HL-60 (cell line): ENCODE measurements at places on chromosomes 5 and 9.

DNA sequence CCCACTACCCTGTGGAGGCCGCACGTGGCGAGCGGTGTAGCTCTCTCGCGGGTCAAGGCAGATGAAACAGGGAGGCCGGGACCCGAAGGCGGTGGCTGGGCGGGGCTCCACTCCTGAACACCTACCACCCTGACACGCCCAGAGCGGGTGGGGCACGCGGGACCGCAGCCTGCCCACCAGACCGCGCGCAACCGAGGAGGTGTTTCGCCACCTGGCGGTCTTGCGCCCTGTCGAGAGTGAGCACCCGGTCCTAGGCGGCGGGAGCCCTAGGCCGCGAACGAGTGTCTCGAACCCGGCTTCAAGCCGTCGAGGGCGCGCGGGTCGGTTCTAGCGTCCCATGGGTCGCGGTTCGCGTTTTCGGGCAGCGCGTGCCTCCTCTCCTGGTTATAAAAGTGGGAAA is 2.2 kb upstream of the EXOSC3 start:
- no peak for DNase-seq

DNA sequence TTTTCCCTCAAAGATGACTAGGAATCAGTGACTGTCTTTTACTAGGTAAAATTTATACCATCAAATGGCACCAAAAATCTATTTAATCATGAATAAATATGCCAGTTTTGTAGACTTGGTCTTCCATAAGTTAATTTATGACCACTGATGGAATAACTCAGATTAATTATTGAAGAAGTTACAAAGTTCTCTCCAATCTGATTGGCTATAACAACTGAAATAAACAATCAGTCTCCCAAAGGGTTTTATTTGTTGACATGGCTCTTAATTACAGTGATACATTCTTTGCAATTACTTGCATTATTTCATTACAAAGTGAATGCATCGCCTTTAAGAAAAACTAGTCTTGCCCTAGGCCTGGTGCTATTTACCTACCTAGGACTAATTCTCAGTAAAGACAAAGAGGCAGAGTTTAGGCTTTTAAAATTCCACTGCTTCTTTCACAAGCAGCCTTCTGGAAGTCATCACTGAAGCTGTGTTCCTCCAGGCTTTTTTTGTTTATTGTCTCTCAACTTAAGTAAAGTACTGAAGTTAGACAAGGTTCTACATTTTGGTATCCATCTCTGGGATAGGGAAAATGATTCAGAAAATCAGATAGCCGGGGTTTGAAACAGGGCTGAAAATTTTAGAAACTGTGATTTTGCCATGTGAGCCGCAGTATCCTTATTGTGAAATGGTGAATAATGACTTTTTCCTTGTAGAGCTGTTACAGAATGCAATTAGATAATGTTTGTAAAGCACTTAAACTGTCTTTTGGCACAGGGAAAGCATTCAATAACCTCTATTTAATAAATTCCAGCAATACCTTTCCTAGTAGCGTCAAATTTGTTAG is 2.5 kb downstream of the STOM start:
- no peak for DNase-seq

DNA sequence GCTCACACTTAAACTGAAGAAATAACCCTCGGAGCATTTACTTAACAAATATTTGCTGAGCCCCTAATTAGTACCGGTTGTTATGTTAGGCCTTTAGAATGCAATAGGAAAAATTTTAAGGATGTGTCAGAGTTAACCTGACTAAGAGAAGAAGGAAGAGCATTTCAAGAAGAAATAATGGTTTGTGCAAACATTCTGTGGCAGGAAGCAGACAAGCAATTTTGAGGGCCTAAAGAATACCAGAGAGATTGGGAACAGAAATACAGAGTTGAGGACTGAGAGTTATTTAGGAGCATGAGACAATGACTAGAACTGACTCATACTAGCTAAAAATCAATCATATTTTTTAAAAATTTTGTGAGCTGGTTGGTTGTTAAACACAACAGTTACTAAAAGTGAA is 218.8 kb downstream of the PRR16 start:
- DNase-seq: no peak

DNA sequence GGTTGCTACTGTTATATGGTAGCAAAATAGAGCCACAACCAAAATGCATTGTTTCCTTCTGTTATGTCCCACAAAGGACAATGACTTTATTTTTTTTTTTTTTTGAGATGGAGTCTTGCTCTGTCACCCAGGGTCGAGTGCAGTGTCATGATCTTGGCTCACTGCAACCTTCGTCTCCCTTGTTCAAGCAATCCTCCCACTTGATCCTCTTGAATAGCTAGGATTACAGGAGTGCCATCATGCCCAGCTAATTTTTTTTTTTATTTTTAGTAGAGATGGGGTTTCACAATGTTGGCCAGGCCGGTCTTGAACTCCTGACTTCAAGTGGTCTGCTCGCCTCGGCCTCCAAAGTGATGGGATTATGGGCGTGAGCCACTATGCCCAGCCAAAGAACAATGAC is 527.7 kb upstream of the SGCD start:
- no peak for DNase-seq

DNA sequence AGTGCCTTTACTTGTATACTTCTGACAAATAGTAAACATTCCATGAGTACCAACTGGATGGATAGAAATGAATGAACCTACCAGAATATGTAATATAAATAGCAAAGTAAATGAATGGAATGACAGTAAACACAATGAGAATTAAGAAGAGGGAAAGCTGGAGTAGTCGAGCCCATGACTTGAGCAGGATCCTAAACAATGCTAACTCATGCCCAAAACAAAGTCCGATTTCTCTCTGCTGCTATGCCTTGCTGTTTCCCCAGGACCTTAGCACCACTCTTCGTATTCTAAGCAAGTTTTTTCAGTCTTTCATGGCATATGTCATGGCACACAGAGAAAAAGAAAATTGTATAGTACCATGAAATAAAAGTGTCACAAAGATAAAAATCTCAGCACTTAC is 1.8 kb downstream of the XPA start:
- no peak for DNase-seq

- no peak for DNase-seq
Measured at GRCh38 chr9:95095641-95096355, 221.7 kb downstream of the FANCC start.

- DNase-seq: no peak
Measured at GRCh38 chr9:127730799-127731410, 4.2 kb downstream of the TOR2A start.

DNA sequence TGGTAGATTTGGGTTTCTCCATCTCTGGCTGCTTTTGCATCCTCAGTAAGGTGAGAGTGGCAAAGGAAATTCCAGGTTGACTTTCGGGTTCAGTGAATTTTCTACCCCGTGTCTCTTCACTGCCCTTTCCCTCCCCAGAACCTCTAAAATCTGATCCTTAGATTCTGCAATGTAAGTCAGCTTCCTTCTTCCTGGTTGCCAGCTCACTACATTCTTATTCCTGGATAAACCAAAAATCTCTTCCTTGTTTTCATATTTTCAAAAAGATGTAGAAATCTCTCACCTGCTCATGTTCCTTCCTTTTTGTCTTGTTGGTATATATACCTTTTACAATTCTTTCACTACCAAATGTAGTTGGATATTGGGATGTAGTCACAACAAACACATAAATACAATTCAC is 145.8 kb downstream of the TMC1 start:
- no peak for DNase-seq

GRCh38 chr9:134359493-134360179 is 33.4 kb downstream of the RXRA start:
- DNase-seq: peak; percentile 58

- DNase-seq: no peak
Measured at GRCh38 chr9:84061613-84062193, 81.1 kb downstream of the RMI1 start.

GRCh38 chr9:90296539-90296938 is 346.1 kb downstream of the DIRAS2 start:
- DNase-seq: no peak

- no peak for DNase-seq
Measured at GRCh38 chr5:18778225-18778624, 1144.0 kb downstream of the TAF11L14 start.

DNA sequence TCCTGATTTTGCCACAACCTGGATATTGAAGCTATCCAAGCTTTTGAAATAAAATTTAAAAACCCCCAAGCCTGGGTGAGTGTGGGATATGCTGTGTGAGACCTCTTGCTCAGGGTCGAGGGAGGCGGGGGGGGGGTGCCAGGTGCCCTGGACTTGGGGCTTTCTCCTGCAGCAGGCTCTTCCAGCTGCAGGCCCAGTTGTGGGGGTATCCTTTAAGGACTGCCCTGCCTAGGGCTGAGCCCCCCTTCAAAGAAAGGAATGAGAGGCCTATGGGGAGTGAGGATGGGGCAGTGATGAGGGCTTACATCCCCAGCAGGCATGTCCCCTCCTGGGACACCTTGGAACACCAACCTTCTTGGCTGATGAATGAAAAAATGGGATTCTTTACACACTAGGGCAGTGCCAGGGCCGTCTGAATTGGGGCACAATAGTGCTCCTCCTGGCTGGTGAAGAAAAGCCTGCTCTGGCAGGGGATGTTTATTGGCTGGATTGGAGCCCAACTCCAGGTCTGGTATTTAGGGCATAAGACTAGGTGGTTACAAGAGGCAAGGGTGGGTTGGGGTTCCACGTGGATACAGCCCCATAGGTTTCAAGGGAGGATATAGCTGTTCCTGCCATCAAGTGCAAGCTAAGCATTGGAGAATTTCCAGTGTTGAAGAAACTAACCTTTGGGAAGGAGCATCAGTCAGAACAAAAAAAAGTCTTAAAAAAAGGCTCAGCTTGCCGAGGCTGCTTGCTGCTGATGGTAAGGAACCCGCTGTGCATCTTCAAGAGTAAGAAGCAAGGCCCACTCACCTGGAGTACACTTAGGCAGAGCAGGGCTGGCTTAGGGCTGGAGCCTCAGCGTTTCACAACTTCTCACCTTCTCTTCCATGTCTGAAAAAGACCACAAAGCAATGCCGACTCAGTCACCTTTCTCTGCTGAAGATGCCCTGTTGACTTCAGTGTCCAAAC is 7.0 kb downstream of the HNRNPAB start:
- DNase-seq: no peak

GRCh38 chr9:14014218-14014617 is 299.7 kb downstream of the NFIB start:
- no peak for DNase-seq

DNA sequence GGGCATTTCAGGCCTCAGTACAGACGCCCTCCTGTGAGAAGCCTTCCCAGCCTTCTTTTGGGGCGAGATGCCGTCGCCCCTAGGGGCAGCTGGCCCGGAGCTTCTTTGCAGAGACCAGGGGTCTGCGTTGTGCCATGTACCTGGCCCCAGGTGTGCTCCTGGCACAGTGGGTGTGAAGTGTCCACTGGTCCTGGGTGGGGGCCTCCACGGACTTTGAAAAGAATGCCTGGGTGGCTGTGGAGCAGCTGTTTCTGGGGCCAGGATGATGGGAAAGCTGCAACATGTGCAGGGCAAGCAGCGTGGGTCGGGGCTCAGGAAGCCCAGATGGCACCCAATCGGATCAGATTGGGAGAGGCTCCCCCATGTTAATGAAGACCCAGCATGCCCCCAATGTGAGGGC is 47.8 kb downstream of the WNK2 start:
- DNase-seq: no peak

DNA sequence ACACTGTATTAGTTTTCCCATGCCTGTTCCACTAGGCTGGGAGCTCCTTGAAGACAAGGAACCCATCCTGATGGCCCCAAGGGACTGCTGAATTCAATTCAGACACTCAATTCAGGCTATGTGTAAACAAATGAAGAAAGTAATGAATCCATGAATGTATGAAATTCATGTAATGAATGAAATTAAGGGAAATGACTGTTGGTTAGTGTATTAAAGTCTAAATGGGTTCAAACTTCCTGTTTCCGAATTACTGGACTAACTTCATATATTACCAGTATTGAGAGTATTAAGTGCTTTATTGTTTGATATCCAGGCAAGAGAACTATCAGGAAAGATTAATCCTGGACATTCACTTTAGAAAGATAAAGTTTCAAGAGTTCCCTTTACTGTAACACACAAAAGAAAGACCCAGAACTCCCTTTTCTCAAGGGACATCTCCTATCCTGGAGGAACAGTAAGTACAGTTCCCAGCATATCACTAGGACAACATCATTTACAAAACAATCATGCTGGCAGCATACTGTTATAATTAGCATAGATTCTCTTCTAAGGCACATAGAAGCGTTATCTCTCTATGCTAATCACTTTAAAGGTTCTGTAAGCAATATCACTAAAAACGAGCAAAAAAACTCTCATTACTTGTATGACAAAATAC is 28.5 kb upstream of the IFNK start:
- no peak for DNase-seq

DNA sequence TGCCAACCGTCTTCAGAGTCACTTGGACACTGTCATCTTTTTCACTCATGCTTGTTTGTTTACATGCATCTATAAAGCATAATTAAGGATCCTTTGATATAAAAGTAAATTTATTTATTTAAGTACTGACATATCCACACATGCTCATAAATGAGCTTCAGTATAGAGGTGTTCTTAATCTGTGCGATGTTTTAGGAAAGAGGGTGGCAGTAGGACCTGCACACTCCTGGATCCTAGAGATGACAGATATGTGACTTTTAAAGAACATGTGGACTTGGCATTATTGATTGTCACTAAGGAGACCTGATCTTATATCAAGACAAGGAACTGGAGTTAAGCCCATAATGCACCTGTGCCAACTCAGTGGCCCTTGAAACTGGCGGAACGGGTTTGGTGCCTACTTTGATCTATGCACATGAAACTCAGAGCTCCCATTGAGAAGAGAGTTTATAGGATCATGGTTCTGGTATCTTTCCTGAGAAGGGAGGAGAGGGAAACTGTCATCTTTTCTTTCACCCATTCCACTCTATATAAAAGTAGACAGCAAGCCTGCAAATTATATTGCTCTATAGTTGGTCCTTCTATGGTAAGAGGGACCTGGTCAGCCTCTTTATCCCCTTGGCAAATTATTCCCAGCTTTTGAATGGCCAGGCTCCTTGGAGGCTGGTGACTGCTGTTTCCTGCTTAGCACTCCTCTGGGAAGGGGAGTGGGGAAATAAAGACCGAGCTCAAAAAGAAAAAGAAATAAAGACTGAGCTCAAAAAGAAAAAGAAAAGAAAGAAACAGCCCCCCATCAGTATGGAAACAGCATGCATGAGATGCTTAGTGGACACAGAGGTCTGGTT is 57.8 kb upstream of the LIFR start:
- DNase-seq: no peak

GRCh38 chr5:69265931-69266330 is 31.2 kb downstream of the CDK7 start:
- DNase-seq: no peak
